ENCODE measurements at places on chromosomes 7 and 10.

GRCh38 chr10:14384915-14385314 is 54.2 kb upstream of the FRMD4A start:
- DNase-seq, result no peak

- no peak for DNase-seq
Observed at GRCh38 chr10:109783286-109783685, 140.0 kb downstream of the XPNPEP1 start.

- no peak for DNase-seq
Observed at GRCh38 chr10:69512901-69513300, 60.3 kb downstream of the NEUROG3 start.

DNA sequence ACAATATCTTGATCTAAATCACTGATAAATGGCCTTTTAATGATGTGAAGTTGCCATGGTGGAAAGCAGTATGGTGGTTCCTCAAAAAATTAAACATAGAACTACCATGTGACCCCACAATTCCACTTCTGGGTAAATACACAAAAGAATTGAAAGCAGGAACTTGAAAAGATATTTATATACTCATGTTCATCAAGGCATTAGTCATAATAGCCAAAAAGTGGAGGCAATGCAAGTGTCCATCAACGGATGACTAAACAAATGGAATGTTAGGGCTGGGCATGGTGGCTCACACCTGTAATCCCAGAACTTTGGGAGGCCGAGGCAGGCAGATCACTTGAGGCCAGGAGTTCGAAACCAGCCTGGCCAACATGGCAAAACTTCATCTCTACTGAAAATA is 2.0 kb upstream of the DNAJC12 start:
- no peak for DNase-seq

GRCh38 chr10:49331431-49331830 is 32.5 kb downstream of the C10orf71 start:
- no peak for DNase-seq

- DNase-seq, result no peak
Observed at GRCh38 chr7:91929463-91929862, 11.2 kb upstream of the AKAP9 start.

- DNase-seq, result no peak
Observed at GRCh38 chr10:54469587-54470323, 331.3 kb downstream of the PCDH15 start.

GRCh38 chr10:52780391-52781155 is 8.0 kb upstream of the MBL2 start:
- no peak for DNase-seq

- DNase-seq, result no peak
Observed at GRCh38 chr10:28554952-28555351, 22.0 kb downstream of the WAC start.

- DNase-seq, result no peak
Observed at GRCh38 chr7:19111474-19112273, 5.8 kb downstream of the TWIST1 start.

DNA sequence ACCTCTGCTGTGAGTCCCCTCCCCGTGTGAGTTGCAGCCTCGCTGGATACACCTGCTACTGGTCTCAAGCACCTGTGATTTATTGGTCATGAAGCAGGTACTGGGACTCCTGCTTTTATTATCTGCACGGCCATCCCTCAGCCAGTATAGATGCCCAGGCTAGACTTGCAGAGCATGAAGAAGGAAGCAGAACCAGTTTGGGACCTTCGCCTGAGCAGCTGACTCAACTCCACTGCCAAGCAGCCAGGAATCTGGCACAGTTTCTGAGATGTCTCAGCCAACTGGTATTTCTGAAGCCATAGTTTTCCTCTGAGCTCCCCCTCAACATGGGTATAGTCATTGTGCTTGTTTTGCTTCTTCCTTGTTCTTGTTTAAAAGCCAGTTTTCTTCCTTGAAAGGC is 28.0 kb upstream of the SLC39A12 start:
- peak; percentile 78 for DNase-seq

GRCh38 chr10:70758757-70759514 is 26.2 kb downstream of the TBATA start:
- DNase-seq, result peak; percentile 38

- DNase-seq, result no peak
Observed at GRCh38 chr7:64889686-64890162, 13.3 kb upstream of the ZNF273 start.

DNA sequence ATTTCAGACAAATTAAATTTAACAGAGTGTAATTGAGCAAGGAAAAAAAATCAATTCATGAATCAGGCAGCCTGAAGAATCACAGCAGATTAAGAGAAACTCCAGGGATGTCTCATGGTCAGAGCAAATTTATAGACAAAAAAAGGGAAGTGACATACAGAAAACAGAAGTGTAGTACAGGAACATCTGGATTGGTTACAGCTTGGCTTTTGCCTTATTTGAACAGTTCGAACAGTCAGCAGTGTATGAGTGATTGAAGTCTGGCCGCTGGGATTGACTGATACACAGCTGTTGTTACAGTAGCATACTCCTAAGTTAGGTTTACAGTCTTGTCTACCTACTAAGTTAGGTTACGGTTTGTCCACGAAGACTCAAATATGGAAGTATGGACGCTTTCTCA is 255.3 kb downstream of the HPSE2 start:
- no peak for DNase-seq

- DNase-seq, result no peak
Observed at GRCh38 chr10:486666-487322, 202.7 kb downstream of the DIP2C start.
